ENCODE measurements at places on chromosomes 3 and 15.

GRCh38 chr15:34861214-34861613 lies 65.9 kb upstream of the ACTC1 start:
- no peak for DNase-seq

DNA sequence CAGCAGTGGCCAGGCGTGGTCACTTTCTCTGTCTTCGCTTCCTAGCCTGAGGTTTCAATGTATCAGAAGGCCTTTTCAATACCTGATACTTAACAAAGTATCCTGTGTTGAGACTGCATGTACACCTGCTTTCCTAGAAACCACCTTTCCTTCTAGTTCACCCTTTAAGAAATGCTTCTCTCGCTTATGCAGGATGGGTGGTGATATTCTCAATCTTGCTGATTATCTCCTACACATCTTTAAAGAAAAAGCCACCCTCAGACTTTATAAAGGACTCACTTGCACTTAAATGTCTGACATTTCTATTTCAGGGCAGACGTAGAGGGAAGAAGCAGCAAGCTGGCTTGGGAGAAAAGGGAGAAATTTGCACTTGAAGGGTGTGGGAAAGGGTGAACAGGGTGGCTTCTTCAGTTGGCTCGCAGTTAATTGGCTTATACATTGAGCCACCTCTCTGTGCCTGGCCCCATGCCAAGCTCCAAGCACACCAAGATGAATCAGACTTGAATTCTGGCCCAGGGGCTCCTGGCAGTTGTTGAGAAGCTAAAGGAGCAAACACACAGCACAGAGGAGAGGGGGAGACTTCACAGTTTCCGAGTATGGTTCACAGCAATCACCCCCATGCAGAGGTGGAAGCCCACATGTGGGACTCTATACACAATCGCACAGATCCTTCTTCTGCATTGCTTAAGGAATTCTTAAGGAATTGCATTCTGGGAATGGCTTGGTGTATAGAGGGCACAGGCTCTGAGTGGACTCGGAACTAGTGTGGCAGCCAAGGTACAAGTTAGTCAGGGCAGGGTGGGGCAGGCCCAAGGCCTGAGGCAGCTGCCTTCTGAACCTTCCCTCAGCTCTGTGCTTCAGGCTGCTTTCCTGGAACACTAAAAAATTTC lies 1.3 kb downstream of the ARL6IP5 start:
- DNase-seq, result peak; percentile 41

- peak; percentile 26 for DNase-seq
Measured at GRCh38 chr15:40438712-40439111, 2.0 kb upstream of the BAHD1 start.

GRCh38 chr3:105806359-105806758 lies 62.5 kb downstream of the CBLB start:
- DNase-seq, result no peak

DNA sequence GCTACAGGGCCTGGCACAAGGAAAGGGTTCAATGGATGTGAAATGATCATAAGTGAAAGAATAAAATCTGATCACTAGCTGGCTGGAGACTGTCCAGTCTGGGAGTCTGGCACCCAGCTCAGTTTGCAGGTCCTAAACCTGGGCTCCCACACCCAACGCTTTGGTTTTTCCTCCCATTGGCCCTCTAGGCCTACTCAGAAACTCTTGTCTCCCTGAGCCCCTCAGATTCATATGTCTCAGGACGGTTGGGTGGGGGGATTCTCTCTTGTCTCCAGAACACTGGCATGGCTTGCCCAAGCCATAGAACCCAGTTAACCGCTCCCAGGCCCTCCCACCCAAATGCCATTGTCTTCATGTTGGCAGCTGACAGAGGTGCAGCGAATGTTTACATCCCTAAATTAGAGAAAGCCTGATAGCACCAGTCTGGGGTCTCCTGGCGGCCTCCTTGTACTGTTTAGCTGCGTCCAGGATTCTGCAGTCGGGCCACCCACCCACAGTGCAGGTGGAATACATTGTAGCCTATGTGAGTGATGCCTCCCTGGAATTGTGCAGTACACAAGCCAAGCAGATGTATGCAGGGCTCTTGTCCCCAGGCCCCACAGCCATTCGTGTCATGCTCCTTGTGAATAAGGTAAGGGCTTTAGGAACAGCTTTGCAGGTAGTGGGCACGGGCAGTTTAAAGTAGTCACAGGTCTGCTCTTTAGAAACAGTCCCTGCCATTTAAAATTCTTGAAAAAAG lies 266.3 kb downstream of the XXYLT1 start:
- DNase-seq, result no peak

DNA sequence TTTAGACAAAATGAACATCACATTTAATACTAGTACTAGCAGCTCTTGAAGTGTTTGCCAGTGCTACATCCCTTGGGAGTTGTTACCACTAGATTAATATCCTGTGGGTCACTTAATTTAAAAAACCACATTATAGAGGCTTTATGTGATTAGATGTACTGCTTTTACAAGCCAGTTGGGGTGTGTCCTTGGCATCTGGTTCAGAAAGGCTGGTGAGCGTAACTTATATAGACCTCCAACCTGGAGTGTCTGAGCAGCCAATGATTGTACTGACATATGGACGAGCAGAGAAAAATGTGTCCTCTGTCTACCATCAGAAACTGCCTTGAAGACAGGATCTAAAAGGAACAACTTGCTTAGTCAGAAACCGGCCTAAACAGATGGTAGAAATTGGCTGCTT lies 306.2 kb upstream of the ATP11B start:
- no peak for DNase-seq

GRCh38 chr3:14780927-14781507 lies 37.7 kb upstream of the FGD5 start:
- DNase-seq, result peak; percentile 89

DNA sequence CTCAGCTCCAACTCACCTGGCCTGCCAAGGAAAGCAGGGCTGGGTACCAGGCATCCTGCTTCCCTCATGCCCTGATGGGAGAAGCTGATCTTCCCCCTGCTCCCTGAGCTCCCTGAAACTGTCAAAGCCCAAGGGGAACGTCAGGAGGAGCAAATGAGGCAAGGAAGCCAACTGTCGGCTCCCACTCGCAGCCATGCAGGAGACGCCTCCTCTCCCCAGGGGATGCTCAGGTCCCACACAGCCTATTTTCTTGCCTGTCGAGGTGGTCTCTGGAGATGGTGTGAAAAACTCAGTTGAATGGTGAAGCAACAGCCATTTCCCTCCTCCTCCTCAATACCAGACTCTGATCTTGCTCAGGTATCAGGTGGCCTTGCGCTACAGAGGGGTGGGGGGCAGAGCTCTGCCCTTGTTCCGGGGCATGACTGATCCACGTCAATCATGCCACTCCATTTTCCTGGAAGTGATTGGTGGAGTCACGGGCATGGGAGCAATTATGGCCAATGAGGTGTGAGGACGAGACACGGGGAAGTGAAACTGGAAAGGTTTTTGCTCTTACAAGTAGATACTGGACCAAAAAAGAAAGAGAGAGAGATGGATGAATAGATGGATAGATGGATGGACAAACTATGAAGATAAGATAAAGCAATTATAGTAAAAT lies 58.2 kb downstream of the SLC6A1 start:
- DNase-seq, result no peak

- DNase-seq, result no peak
Measured at GRCh38 chr3:30617069-30617468, 10.7 kb downstream of the TGFBR2 start.

GRCh38 chr15:38065721-38066345 lies 131.4 kb downstream of the TMCO5A start:
- DNase-seq, result no peak

- no peak for DNase-seq
Measured at GRCh38 chr3:12420393-12420792, 63.9 kb upstream of the TSEN2 start.

DNA sequence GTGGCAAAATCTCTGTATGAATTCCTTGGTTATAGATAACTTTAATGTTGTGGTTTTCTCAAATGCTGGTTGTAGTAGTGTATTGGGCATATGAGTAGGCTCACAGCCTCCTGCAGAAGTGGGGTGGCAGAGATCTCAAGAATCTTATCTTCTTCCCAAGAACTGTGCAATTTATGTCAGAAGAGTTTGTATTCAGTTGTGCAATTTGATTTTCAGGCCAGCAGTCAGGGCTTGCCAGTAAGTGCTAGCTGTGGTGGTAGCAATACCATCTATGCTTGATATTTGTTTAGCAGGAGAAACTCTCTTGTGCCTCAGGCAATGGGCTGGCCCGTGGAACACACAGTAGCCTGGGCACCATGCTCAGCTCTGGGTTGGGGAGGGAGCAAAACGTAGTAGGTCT lies 58.4 kb upstream of the GOLIM4 start:
- DNase-seq, result no peak

GRCh38 chr3:9078561-9079240 lies 115.4 kb upstream of the RAD18 start:
- DNase-seq, result no peak

GRCh38 chr3:117719316-117719926 lies 1009.8 kb downstream of the TUSC7 start:
- peak; percentile 1 for DNase-seq

DNA sequence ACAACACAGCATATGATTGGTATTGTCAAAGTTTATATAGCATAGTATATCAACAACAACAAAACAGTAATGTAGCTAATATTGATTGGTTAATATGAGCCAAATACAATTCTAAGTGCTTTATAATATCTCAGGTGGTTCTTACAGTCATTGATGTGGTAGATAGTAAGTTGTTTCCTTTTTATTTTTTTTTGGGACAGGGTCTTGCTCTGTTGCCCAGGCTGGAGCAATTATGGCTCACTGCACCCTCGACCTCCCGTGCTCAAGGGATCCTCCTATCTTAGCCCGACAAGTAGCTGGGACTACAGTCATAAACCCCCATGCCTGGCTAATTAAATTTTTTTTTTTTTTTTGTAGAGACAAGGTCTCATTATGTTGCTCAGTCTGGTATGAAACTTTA lies 2.7 kb downstream of the RNF13 start:
- DNase-seq, result no peak

- DNase-seq, result no peak
Measured at GRCh38 chr3:181384970-181385369, 326.8 kb upstream of the SOX2 start.

DNA sequence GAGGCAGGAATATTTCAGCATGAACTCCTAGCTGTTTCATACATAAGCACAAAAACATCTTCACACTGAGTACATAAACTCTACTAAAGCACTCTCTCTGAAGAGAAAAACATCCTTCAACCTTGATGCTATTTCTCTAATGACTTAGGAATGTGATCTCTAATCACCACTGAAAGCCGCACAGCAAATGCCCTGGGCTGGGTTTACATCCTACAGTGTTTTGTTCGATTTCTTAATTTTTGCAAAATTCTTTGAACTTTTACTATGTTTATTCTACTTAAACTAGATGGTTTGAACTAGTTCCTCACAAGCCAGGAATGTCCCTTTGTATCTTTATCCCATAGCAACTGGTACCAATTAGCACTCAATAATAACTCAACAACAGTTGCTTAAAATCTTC lies 130.9 kb upstream of the ABI3BP start:
- DNase-seq, result no peak

GRCh38 chr3:295166-295565 lies 98.6 kb downstream of the CHL1 start:
- no peak for DNase-seq

DNA sequence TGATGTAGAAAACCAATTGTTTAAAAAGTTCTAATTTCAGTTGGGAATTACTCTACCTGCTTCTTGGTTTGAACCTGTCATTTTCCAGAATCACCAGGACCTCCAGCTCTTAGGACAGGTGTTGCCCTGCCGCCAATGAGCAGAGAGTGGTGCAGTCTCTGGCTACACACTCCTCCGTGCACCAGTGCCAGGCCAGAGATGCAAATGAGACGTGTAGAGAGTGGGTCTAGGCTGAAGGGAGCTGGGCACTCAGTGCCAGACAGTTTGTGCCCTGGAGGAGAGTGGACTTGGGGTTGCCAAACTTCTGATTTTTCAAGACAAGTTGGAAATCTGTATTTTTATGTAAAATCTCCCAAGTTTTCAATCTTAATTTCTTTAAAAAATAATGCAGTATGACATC lies 566.2 kb downstream of the MAGI1 start:
- no peak for DNase-seq

- DNase-seq, result no peak
Measured at GRCh38 chr15:63240109-63240508, 37.3 kb upstream of the APH1B start.

DNA sequence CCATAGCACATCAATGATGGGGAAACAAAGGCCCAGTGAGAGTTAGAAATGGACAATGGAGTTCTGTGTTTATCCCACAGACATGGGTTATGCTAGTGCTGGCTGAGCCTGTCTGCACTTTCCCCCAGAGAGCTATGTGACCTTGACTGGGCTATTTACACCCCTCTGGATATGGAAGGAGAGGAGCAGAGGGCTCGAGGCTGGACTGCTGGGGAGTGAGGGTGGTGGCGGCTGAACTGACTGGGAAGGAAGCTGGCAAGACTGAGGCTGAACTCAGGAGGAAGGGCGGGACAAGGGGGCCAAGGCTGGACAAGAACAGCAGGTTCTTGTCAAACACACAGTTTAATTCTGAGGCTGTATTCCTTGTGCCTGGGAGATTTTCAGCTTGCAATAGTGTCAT lies 10.8 kb upstream of the INSYN1 start:
- DNase-seq, result no peak

GRCh38 chr3:126493051-126493450 lies 17.4 kb upstream of the ZXDC start:
- no peak for DNase-seq

DNA sequence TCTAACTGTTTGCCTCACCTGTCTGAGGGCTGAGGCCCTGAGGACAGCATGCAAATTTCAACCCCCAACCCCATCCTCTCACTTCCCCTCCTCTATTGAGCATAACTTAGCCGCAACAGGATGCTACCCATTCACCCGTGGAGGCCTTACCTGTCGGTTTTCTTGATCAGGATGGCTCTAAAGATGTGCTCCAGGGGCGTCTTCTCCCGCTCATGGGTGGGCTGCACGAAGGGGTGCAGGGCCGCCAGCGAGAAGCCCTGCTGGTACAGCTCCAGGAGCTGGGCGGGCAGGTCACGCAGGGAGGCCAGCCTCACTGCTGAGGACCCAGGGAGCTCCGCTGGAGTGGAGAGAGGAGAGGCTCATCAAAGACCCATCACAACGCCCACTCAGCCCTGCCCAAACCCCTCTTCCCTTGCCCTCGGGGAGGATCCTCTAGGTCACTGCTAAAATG lies 79.8 kb downstream of the RFTN1 start:
- peak; percentile 81 for DNase-seq

GRCh38 chr3:14849638-14850230 lies 31.0 kb downstream of the FGD5 start:
- DNase-seq, result no peak

DNA sequence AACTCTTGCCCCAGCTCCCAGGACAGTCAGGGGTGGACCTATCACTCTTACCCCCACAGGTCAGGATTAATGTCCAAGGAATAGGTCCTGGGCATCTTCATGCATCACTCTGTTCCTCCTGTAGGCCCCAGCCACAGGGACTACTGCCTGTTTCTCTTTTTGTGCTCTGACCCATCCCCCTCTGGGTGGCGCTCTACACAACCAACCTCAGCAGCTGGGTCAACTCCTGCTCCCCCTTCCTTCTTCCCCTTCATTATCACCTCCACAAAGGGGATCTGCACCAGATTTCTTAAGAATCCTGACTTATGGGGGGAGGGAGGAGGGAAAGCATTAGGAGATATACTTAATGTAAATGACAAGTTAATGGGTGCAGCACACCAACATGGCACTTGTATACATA lies 12.2 kb upstream of the TRANK1 start:
- DNase-seq, result no peak
